ENCODE measurements at places on chromosomes 3 and 15.

DNA sequence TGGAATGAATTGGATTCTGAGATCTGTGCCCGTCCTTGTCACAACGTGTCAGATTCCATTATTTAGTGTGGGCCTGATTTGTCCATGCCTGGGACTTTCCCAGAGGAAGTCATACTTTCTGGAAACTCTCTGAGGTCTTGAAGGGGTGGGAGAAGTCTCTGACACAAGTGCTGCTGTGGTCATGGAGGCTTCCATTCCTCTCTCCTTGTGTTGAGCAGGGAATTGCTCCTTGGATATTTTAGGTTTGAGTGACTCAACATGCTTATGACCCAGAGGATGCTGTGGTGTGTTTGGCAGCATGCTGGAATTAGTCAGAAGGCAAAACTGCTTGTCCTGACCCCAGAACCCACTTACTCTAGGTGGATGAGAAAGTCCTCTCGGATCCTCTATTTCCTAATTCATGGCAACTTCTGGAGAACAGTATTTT lies 132.1 kb downstream of the LPP start:
- no peak for DNase-seq

DNA sequence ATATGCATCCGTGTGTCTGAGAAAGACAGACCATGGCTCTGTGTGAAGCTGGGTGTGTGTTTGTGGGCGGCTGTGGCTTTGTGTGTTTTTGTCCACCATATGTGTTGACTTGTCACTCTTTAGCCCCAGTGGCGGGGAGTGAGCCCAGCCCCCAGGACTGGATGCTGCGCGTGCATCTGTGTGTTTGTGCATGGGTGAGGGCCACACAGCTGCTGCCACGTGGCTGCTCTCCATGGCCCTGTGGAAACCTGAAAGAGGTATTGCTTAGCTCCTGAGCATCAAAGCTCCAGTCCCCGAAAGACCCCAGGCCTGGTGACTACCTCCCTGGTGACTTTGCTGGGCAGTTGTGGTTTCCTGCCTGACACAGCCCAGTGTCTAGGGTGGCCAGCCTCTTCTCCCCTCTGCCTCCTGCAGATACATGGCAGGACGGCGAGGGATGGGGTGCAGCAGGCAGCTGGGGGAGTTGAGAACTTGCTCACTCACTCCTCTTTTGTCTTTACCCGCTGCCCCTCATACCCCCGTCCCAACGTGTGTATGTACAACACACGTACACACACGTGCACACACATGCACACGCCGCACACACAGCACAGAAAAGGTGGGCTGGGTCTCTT lies 6.5 kb downstream of the EPHB3 start:
- no peak for DNase-seq

DNA sequence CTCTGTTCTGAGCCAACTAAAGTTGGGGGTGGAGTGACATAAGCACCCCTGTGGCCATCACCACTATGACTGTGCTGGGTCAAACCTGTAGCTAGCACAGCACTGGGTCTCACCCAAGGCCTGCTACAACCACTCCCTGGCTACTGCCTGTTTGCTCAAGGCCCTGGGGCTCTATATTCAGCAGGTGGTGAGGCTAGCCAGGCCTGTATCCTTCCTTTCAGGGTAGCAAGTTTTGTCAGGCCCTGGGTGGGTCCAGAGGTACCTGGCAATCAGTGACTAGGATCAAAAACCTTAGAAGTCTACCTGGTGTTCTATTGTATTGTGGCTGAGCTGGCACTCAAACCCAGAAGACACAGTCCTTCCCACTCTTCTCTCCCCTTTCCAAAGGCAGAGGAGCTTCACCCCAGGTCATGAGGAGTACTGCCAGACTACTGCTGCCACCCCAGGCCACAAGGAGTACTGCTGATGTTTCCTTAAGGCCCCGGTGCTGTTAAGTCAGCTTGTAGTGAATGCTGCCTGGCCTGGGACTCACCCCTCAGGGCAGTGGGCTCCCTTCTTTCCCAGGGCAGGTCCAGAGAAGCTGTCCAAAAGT lies 170.8 kb downstream of the IGSF11 start:
- no peak for DNase-seq

GRCh38 chr3:171458071-171458863 lies 1.9 kb downstream of the TNIK start:
- no peak for DNase-seq

- DNase-seq = no peak
These were observed 466.0 kb upstream of the NR2F2 start for GRCh38 chr15:95864467-95864886.

DNA sequence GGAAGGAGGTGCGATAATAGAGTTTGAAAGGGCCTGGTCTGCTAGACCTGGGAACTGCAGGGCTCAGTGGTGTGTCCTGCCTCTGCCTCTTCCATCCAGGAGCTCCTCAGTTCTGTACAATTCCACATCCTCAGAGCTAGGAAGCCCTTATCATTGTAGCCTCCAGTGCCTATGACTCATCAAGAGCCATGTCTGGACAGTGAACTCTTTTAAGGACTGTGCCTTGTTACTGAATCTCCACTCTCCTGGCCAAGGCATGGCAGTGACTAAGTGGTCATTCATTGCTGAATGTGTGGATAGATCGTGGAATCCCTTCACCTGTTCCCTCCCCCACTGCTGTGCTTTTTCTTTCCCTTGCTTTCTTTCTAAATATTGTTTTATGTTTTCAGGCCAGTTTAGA lies 2.9 kb downstream of the TIMP4 start:
- no peak for DNase-seq

- no peak for DNase-seq
These were observed 13.7 kb downstream of the C3orf62 start for GRCh38 chr3:49263159-49263889.

- no peak for DNase-seq
These were observed 268.0 kb downstream of the LPP start for GRCh38 chr3:188421836-188422540.

DNA sequence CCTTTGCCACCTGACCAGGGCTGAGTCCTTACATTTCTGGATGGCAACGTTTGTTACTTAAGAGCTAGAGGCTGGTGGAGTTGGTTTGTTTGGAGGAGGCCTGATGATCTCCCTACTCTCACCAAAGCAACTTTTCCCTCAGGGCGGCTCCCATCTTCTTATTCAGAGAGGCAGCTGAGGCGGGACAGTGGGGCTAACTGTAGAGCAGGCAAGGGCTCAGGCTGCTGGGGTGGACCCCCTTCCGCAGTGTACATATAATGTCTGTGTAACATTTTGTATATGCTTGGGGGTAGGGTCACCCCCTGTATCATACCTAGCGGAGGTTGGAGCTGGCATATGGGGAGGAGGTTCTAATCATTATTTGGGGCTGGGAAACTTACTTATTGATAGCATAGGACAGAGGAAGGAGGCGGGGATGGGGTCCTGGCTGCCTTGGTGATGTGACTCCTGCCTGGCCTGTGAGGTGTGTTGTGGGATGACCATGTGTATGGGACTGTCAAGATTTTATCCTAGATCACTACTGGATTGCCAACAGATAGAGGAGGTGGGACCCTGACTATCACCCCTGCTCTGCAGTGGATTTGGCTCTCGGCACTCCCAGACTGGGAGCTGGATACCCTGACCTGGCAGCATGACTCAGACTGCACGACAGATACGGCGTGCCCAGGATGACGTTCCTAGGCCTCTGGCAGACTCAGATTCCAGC lies 52.5 kb upstream of the UBE2Q2 start:
- no peak for DNase-seq

DNA sequence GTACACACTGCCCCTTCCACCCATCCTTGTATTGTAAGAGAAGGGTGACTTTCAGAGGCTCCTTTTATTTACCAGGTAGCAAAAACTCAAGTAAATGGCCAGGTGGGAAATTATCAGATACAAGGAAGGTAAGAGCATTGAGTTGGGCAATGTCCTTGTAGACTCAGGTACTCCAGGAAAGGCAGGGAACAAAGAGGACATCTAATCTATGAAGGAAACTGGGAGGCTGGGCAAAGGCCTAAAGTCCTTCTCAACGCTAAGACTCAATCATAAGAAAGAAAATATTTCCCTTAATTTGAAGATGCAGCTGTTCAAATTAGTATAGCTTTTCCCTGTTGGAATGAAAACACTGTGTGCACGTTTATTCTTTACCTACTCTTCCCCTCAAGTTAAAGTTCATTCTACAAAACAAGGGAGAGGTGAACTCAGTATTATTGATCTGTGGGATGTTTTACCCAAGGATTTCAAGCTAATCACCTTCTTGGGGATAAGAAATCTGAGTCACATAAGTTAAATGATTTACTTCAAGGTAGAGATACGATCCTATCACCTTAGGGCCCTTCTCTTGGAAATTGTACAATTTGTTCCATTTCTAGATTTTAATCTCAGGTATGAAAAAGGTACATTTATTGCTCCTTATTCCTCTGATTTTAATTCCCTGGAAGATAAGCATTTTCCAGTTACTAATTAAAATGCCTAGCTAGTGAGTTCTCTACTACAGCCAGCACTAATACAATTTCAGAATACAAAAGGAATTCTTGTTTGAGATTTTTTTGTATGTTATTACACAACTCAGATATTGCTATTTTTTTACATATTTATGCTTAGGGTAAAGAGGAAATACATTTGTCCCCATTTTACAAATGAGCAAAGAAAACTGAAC lies 80.6 kb downstream of the PLD1 start:
- no peak for DNase-seq

- no peak for DNase-seq
These were observed 499.9 kb upstream of the LMCD1 start for GRCh38 chr3:8001712-8002111.

DNA sequence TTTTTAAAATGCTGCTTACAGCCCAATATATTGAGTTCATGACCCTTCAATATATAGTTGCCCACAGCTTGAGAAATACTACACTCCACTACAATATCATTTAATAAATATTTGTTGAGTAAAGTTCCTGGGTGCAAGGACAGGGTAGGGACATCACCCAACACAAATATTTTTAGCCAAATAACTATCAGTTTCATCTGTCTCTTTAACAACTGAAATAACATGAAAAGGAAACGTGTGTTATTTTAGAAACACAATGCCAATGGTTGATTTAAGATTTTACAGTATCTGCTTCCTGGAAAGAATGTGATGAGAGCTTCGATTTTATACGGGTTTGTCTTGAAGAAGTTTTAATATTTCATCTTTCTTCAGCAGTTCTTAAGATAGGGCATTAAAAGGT lies 67.7 kb upstream of the CDV3 start:
- no peak for DNase-seq

DNA sequence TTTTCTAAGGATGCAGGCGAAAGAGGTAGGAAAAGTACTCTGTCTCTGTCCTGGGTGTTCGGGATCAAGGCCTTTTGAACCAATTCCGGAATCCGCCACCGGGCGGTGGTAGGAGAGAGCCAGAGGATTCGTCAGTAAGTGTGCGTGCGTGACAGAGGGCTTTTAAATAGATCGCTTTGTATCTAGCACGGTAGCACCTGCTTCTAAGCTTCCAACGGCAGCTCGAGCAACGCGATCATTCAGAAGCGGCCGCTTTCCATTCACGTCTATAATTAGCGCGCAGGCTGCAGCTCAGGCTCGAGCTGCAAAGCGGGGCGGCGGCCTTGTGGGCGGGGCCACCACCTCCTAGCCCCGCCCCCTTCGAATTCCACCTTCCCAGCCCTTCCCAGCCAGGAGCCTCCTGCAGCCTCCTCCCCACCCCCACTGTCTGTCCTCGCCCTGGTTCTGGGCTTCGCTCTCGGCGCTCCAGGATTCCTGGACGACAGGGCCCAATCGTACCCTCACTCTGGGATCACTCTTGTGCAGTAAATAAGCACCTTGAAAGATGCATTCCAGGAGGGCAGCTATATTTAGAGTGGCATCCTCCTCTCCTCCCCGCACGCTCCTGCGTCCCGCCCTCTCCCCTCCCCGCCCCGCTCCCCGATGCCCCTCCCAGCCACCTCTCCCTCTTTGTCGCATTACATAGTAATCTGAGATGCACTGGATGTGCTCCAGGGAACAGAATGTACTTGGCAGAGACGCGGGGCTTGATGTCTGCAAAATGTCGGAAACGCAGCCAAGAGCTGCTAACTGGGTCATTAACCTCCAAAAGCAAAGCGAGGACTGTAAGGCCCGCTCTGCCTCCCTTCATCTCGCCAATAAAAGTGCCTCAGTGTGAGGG lies 224.1 kb upstream of the TPRG1 start:
- peak; percentile 72 for DNase-seq

GRCh38 chr15:78168608-78169007 lies 19.4 kb downstream of the IDH3A start:
- no peak for DNase-seq

DNA sequence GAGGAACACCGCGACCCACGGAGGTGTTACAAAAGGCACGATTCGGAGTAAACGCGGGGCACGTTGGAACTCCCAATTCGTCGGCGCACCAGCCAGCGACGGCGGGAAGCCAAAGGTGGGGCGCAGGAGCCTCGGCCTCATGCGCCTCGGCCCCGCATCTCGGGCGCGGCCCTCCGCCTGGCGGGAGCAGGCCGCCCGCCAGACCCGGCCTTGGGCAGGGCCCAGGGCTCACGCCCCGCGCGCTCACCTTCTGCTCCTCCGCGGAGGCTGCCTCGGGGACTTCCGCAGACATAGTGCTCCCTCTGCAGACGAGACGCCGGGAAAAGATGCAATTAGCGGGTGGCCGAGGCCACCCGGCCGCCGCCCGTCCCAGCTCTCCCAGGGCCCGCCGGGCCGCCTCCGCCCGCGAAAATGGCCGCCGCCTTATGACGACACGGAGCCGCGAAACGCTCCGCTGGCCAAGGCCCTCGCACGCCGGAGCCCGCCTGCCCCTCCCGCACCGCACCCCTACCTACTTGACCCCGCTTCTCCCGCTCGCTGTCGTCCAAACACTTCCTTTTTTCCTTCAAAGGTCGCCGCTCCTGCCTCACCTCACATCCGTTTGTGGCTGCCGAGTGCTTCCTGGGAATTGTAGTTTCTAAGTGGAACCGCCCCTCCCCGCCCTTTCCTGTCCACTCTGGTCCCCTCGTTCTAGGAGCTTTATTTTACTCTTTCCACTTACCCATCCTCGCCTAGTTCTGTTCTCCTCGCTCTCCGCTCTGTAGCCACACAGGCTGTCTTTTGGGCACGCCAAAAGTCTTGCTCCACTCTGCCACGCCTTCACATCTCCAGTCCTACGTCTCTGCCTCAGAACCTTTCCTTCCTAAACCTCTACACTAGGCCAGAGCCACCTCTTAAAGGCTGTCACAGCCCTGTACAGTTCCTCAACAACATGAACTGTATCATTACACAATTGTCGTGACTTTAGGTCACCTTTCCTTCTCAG lies at the start of gene ARPP19:
Gene ARPP19, minus strand, starts transcription at position 430 of the 985 bp plus-strand sequence. Its CDS starts 138 bp downstream, at position 292.
- peak; percentile 85 for DNase-seq

DNA sequence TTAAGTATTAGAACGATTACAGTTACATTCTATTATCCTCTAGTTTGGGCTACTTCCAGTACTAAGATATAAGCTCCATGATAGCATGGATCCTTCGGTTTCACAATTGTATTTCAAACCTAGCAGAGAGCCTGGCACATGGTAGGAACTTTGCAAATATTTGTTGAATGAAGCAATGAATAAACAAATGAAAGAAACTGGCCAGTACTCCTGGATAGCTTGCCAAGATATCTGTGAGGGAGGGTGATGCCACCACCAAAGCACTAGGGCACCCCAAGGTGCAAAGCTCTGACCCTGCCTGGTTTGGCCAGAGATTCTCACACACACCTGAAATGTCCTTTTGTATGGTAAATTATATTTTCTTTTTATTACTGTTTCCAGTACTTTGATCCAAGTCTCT lies 44.3 kb upstream of the PLAAT1 start:
- no peak for DNase-seq

GRCh38 chr3:41328926-41329325 lies 129.6 kb downstream of the CTNNB1 start:
- DNase-seq = no peak

- DNase-seq = peak; percentile 85
These were observed 708 bp upstream of the GCHFR start for GRCh38 chr15:40762919-40763800.
